Activated naive CD4-positive, alpha-beta T cell (primary cell): ENCODE measurements at places on chromosomes 5 and 9.

DNA sequence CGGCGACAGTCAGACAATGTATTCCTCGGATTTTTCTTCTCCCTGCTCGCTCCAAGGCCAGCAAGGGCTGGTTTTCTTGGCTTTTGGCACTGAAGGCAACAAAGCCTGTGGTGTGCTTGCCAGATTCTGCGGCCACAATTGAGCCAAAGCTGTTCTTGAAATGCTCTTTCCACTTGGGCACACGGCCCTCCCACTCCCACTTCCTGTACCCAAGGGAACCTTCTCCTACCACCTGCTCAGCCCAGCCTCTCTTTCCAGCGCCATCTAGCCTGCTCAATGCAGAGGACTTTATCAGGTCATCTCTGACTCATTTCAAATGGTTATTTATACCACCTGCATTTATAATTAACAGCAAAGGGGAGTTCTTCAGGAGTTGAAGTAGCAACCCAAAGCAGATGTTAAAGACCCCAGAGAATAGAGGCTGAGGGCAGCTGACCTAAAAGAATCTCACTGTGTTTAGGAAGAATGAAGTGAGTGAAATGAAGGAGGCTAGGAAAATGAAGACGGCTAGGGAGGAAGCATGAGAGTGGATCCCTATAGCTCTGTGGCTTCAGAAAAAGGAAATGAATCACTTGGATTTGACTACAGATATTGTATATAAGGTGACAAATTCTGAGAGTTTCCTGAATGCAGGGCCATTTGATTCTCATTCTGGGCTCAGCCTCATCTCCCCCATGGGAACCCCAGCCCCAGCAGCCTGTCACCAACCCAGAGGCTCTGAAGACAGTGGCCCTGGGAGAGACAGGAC is 439.0 kb downstream of the ENC1 start:
- DNase-seq: no peak

GRCh38 chr9:122835313-122835731 is 6.9 kb upstream of the PDCL start:
- no peak for DNase-seq

- no peak for DNase-seq
Measured at GRCh38 chr9:19423163-19423562, 14.4 kb downstream of the ACER2 start.

- peak; percentile 37 for DNase-seq
Measured at GRCh38 chr9:35945341-35946018, 12.5 kb downstream of the OR2S2 start.

- DNase-seq: no peak
Measured at GRCh38 chr9:89476546-89476945, 21.4 kb downstream of the SEMA4D start.

DNA sequence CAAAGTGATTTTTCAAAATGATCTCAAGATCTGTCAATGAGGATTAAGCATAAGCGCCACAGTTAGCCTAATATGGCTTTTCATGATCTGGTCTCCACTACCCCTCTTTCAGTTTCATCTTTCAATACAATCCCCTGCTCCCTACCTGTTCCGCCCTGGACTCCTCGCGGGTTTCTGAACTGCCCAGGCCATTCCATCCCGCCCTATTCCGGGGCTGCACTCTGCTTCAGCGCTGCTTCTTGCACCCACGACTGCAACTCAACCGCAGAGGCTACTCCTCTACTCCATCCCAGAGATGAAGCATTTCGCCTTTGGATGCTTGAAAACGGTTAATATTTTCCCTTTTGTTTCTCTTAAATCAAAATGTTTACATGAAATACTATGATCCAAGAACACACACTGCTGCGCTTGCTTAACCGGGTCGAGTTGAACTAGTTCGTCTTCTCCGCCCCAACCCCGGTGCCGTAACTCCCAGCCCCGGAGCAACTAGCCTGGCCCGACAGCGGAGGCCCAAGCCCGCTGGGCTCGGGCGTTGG is 716 bp upstream of the OTULIN start:
- DNase-seq: no peak

DNA sequence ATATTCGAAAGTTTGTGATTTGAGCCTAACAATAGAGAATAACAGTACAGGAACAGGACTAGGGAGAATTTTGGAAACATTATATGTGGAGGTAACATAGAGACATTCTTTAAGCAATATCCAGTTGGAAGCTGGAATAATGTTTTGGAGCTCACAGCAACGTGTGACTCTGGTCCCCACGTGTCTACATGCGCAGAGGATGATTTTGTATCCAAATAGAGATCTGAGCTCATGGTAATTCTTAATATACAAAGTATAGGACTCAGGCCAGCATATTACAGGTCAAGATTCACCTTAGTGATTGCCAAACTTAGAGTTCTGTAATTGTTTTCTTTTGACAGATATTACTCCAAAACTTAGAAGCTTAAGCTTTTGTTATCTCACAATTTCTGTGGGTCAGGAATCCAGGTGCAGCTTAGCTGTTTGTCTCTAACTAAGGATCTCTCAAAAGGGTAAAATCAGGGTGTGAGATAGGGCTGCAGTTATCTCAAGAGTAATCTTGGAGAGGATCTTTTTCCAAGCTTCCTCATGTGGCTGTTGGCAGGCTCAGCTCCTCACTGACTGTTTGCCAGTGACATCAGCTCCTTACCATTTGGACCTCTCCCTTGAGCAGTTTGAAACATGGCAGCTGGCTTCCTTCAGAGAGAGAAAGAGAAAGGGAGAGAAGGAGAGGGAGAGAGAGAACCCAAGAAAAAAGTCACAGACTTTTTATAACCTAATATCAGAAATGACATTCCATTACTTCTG is 272.0 kb upstream of the ZNF462 start:
- no peak for DNase-seq

DNA sequence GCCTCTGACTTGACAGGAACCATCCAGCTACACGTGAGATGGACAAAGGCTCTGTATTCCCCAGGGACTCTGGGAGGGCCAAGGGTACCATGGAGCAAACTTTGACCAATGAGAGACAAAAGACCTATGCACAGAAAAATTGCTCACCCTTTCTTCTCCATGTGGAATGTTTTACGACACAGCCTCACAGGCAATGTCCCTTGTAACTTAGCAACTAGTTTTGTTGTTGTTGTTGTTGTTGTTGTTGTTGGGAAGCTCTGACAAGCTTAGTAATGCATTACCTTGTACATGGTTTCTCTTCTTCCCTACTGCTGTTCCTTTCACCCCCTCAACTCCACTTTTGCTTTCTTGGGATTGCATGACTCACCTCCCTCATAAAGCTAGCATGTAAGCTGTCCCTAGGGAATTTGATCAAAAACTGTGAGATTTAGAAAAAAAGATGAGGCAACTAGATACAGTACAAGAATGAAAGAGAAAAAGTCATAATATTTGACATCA is 550.9 kb downstream of the RAB3C start:
- DNase-seq: no peak

DNA sequence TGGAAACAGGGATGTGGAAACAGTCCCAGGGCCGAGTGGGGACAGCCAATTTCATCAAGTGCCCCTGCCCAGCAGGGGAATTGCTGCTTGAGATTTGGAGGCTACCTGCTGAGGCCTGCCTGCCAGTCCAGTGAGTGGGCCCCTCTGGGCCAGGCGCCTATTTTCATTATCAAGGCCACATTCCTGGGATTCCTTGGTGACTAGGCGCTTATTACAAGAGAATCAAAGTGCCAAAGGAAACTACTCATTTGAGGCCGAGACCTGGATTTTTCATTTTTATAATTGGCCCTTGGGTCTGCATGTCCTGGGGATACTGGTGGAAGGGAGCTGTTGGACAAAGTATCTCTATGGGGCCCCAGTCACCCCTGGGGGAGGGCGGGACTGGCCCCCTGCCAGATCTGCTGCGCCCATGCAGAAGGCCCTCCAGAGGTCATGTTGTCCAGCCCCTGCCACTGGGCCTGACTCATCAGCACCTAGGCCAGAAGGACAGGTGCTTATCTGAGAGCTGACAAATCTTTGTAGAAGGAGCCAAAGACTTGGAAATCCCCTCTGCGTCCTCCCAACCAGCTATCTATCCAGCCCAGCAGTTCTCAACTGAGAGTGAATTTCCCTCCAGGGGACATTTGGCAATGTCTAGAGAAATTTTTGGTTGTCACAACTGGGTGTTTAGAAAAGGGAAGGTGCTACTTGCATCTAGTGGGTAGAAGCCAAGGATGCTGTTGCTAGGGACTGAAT is 45.6 kb downstream of the FOXI1 start:
- no peak for DNase-seq

- no peak for DNase-seq
Measured at GRCh38 chr9:122389195-122389594, 18.4 kb downstream of the PTGS1 start.

- DNase-seq: no peak
Measured at GRCh38 chr9:130443840-130444492, 795 bp upstream of the ASS1 start.

DNA sequence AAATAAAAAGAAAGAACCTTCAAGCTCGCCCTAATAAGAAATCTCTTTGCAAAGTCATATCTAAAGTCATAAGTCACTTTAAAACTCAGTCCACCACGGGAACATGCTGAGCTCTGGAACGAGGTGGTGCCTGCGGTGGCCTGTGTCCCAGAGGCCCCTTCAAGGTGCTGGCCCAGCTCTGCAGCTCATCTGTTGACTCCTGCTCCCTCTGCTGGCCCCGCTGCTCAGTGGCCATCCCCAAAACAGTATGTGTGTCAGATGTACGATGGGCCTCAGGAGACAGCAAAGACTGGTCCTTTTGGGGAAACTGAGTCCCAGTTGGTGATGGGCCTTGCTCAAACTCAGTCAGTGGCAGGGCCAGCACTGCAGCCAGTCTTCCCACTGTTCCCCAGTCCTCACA is 22.8 kb upstream of the FOXB2 start:
- no peak for DNase-seq

- no peak for DNase-seq
Measured at GRCh38 chr5:172573986-172574870, 66.8 kb upstream of the NEURL1B start.

DNA sequence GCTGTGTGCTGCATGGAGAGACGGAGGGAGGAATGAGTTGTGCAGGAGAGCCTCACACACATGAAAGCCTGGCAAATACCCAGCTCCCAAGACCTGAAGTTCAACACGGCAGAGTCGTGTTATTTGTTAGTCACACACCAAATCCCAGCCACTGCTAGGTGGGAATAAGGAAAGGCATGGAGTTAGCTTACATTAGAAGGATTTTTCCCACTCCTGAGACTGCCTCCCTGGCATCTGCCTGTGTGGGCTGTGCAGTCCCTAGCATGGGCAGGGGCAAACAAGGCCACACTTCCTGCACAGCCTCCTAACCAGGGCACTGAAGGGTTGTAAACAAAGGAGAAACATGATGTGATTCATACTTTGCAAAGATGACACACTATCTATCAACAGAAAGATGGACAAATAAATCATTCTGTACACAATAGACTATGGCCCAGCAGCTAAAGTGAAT is 306.8 kb downstream of the SPOCK1 start:
- no peak for DNase-seq

- DNase-seq: no peak
Measured at GRCh38 chr5:83715236-83716065, 5.2 kb downstream of the HAPLN1 start.
